ENCODE measurements at places on chromosomes 2 and 18.

GRCh38 chr2:205539603-205540002 is 142.7 kb upstream of the NRP2 start:
- DNase-seq, result no peak

GRCh38 chr18:56889621-56890020 is 238.5 kb downstream of the WDR7 start:
- DNase-seq, result no peak

- peak; percentile 16 for DNase-seq
Measured at GRCh38 chr18:48781163-48781987, 169.4 kb downstream of the SMAD7 start.

- no peak for DNase-seq
Measured at GRCh38 chr2:133642791-133643191, 74.5 kb upstream of the NCKAP5 start.
